ENCODE measurements at places on chromosomes 7 and 10.

- no peak for DNase-seq
Measured at GRCh38 chr7:18505870-18506460, 10.4 kb downstream of the HDAC9 start.

- no peak for DNase-seq
Measured at GRCh38 chr10:74432841-74433594, 282.0 kb downstream of the ADK start.

DNA sequence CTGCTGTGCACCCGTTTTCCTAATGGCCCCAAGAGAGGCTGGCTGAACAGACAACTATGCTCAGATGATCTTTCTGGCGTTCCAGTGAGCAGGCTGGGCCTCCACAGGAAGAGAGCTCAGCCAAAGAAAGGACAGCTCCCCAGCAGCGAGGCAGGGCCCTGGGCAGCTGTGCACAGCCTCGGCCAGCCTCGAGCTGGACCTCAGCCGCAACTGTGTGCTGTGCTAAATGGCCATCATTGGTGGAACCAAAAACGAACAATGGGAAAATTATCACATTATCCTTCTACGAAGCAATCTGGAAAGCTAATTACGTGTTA is 97.5 kb downstream of the CTBP2 start:
- no peak for DNase-seq

- no peak for DNase-seq
Measured at GRCh38 chr10:87541114-87541513, 36.4 kb downstream of the MINPP1 start.

GRCh38 chr7:79293655-79294142 is 159.8 kb downstream of the MAGI2 start:
- no peak for DNase-seq

GRCh38 chr10:94626476-94626875 is 57.1 kb upstream of the CYP2C18 start:
- no peak for DNase-seq

DNA sequence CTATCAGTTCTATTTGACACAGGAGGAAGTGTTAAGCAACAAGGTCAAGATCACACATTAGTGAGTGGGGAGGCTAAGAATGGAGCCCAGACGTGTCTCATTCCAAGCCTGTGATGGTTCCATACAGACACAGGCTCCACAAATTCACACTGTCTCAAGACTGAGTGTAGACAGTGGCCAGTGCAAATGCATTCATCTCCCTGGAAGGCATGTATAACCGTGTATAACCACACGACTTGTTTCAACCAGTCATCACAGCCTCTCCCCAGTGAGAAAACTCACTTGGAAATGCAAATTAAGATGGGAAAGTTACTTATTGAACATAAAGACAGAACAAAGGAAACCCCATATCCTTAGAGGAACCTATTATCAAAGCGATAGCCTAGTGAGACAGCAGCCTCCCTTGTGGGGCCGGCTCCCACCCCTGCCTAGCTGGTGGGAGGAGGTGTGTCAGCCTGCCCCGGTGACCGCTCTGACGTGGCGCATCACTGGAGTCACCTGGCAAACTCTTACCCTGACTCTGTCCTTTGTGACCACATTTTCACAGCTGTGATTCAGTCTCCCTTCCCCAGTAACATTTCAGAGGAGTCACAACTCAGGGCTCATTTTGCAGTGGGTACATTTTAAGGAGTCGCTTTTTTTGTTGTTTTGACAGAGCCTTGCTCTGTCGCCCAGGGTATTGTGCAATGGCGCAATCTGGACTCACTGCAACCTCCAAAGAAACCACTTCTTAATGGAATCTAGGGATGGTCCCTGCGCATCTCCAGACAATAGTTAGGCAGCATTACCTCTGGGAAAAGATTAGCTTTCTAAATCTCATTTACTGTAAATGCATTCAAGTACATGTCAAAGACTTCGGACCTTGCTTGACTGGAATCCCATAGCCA is 126.6 kb upstream of the PARD3 start:
- DNase-seq: no peak

DNA sequence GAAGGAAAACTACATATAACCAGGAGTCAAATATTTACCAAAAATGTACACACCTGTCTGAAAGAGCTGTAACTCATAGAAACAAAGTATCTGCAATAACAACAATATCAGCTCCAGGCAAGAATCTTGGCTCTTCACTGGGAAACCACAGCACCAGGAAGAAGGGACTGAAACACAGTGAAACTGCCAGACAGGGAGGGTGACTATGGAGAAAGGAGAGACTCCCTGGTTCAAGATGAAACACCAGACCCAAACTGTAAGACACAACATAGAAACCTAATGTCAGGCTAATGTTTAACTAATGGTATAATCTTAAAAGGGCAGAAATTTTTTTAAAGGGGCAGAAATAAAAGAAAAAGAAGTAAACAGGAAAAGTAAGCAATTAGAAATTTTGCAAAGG is 11.5 kb upstream of the TAS2R39 start:
- DNase-seq: no peak

GRCh38 chr10:58265249-58265648 is 2.4 kb downstream of the IPMK start:
- DNase-seq: no peak

- DNase-seq: no peak
Measured at GRCh38 chr10:5947471-5948207, 29.7 kb downstream of the IL15RA start.

DNA sequence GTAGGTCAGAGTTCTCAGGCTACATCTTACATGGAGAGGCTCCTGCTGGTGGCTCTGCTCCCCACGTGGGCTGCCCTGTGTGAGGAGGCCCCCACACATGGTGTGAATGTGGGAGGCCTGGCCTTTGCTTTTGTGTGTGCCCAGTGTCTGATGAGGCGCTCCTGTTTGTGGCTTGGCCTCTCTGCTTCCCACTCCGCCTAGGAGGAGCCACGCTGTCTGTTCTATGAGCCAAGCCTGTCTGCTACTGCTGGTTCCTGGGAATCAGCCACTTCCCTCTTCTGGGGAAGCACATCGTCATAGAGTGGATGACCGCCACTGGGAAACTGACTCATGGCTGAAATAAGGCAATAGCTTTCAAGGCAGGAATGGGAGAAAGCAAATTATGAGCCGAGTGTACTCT is 87.1 kb downstream of the CYP26A1 start:
- no peak for DNase-seq

- DNase-seq: no peak
Measured at GRCh38 chr10:132972986-132973902, 30.9 kb upstream of the CFAP46 start.

DNA sequence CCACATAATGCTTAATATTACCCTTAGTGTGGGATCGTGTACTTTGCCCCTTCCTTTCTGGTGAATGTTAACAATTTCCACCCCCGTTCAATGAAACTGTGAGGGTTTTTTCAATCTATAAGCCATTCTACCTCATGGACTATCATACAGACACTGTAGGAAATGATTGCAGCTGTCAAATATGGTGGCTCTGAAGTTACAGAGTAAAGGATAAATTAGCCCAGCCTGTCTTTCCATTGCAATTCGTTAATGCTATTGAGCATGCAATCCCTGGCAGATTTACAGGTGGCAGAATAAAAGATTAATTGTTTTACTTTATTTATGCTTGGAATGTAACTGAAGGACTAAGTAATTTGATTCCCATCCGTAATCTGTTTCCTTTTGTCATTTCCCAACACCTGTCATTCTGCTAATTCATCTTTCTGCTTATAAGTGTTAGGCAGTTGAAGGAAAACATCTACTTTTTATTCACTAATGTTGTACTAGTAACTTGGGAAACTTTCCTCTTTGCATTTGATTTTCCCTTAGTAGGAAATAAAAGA is 1211.6 kb upstream of the LRRN3 start:
- no peak for DNase-seq

GRCh38 chr10:59902016-59902415 is 4.3 kb downstream of the CCDC6 start:
- no peak for DNase-seq

GRCh38 chr10:101195921-101196320 is 33.3 kb downstream of the LBX1 start:
- DNase-seq: no peak

DNA sequence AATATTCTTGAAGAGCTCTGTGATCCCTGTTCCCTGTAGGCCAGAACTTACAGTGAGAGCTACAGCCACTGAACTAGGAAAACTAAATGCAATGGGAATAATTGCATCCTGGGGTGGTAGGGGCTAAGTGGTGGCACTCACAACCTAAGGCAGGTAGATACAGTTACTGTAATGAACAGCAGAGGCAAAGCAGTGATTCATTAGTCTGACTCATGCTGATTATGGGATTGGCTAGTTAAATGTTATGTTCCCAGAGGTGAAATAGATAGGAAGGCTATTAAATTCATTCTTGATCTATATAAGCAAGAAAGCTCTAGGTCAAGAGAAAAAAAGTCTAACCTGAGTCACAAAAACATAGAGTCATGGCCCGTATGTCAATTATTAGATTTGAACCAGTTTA is 173.1 kb upstream of the MALRD1 start:
- DNase-seq: no peak

DNA sequence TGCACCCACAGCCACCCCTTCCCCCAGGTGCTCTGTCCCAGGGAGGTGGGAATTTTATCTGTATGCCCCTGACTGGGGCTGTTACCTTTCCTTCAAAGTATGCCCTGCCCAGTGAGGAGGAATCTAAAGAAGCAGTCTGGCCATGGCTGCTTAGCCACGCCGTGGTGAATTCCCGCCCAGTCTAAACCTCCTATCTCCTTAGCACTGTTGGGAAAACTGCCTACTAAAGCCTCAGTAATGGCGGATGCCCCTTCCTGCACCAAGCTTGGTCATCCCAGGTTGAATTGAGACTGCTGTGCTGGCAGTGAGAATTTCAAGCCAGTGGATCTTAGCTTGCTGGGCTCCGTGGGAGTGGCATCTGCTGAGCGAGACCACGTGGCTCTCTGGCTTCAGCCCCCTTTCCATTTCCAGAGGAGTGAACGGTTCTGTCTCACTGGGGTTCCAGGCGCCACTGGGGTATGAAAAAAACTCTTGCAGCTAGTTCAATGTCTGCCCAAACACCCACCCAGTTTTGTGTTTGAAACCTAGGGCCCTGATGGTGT is 87.2 kb downstream of the ABCC2 start:
- no peak for DNase-seq

DNA sequence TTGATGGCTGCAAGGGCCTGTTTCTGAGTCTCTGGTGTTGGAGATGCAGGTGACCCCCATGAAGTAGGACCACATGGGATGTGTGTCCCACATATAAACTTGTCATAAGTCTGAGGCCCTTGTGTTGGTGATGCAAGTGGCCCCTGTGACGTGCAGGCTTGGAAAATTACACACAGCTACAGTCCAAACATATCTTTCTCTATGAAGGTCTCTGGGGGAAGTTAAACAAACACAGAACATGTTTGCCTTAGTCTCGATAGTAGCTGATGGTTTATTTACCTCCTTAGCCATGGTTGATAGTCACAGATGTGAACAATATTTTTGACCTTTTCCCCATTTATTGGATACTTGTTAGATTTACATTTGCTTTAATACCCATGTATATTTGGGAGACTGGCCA is 64.7 kb downstream of the ADCY1 start:
- DNase-seq: no peak

DNA sequence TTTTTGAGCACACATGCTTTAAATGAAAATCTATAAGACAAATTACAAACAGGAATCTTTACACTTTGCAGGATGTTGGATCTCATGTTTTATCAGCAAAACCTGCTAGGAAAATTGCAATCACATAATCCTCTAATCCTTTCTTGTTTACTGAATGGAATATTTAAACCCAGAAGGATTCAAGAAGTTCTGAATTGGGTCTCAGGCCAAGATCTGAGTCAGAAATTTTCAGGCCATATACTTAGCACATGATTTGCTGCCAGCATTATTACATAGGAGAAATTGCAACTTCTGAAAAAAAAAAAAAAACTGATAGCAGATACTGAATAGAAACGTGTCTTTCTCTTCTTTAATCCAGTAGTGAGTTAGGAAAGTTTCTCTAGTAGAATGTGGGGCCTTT is 1005.3 kb upstream of the POT1 start:
- no peak for DNase-seq

DNA sequence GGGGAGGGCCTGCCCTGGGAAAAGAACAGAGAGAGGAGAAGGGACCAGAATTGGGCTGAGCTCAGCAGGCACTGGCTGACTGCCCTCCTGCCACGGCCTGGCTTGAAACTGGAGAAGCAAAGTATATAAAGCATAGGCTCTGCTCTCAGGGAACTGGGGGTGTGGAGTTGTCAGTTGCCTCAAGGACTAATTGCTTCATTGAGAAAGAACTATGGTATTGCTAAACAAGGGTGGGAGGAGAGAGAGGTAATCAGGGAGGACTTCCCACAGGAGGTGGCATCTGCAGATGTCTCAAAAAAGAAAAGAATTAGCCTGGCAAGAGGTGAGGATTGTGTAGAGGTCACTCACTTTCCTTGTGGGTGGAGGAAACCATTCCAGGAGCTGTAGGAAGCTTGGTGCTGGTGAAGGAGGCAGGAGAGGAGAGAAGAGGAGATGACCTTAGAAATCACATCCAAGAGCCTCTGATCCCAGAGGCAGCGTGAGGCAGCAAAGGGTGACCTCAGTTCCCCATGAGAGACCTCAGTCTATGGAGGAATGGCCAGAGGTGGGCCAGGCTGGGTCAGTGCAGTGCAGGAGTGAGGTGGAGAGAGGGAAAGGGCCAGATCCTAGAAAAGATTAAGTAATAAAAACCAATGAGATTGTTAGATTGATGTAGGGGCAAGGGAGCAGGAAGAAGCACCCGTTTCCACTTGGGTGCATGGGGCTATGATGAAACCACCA is 2.4 kb downstream of the PILRB start:
- DNase-seq: no peak

DNA sequence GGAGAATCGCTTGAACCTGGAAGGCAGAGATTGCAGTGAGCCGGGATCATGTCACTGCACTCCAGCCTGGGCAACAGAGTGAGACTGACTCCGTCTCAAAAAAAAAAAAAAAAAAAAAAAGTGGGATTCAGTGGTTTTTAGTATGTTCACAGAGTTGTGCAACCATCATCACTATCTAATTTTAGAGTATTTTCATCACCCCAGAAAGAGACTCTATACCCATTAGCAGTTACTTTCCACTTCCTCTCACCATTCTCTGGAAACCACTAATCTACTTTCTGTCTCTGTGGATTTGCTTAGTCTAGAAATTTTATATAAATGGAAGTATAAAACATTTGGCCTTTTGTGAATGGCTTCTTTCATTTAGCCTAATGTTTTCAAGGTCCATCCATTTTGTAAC is 113.4 kb downstream of the ST7 start:
- no peak for DNase-seq

GRCh38 chr7:2220030-2220429 is 12.7 kb downstream of the MAD1L1 start:
- DNase-seq: no peak

- DNase-seq: no peak
Measured at GRCh38 chr10:42754155-42755027, 28.2 kb upstream of the BMS1 start.

- no peak for DNase-seq
Measured at GRCh38 chr7:137606061-137606674, 240.6 kb downstream of the DGKI start.

Data from HS-27A (cell line).